A549 (cell line): ENCODE measurements at places on chromosomes 6 and 20. TPM values are rescaled to one million over a fixed set of nuclear protein-coding genes. Genes with fewer than 3 reads are reported as not detected.

DNA sequence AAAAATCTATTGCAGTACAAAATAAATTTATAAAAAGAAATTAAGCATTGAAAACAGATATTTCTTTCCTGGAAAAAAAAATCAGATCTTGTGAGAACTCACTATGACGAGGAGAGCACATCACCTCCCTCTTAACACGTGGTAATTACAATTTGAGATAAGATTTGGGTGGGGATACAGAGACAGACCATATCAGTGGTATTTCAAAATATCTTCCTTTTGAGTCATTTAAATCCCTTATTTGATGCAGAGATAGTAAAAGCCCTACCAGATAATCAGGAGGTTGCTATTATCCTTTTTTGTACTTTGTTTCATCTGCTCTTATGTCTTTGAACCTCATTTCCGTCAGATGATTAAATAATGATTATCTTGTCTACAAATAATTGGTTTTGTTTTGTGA is 800.4 kb downstream of the KIF16B start:
- no peak for DNase-seq

GRCh38 chr6:147158881-147159280 is 45.3 kb upstream of the STXBP5 start:
- DNase-seq: no peak

DNA sequence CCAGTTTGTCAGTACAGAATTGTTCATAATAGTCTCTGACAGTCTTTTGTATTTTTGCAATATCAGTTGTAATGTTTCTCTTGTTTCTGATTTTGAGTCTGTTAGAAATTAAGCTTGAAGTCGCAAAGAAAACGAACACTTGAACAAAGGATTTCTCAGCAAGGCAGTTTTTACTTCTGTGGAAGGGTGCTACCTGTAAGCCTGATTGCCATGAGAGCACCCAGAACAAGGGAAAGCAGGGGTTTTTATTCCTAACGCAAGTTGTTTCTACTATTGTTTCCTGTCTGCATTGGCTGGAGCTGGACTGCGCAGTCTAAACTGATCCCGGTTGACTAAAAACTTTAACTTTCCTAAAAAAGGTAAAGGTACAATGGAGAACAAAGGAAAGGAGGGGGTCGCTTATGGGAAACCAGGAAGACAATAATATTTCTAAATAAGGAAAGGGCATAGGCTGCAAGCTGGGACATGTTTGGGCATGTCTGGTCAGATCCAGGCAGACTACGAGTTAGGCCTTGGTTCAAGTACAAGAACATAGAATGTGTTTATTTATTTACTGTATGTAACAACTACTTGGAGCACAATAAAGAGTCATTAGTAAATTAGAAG is 28.5 kb downstream of the HLA-B start:
- no peak for DNase-seq

- no peak for DNase-seq
These were observed 124.4 kb upstream of the PRL start for GRCh38 chr6:22421198-22421597.

DNA sequence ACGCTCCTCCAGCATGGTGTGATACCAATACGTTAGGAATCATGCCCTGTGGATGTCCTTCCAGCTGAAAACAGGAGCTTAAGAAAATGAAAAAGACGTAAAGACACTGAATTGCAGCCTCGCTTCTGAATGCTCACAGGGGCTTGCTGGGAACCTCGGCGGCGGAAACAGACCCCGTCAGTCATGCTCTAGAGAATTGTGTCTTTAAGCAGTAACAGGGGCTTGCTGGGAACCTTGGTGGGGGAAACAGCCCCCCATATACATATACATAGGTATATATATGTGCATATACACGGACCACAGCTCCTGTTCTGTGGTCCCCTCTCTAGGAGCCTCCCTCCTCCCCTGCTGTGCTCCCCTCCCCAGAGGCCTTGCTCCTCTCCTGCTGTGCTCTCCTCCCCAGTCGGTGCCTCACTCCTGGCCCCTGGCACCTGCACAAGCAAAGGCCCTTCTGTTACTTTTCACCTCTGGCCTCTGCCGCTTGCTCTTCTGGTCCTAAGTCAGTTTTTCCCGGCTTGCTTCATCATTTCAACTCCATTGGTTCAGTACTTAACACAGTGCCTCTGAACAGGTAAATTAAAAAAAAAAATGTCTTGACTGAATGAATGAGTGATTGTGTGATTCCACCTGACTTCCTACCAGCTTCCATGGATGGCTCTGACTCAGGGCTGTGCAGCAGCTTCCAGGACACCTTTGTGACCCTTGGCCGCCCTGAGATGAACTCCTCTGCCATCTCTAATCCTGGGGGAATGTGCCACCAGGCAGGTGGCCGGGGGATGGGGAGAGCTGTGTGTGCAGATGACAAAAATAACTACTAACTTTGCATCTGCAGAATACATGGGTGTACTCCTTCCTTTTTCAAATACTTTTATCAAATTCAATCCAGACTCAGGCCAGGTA is 246.1 kb downstream of the SMOC2 start:
- no peak for DNase-seq

GRCh38 chr6:32658268-32658897 is 8.1 kb downstream of the HLA-DQB1 start:
- DNase-seq: no peak

DNA sequence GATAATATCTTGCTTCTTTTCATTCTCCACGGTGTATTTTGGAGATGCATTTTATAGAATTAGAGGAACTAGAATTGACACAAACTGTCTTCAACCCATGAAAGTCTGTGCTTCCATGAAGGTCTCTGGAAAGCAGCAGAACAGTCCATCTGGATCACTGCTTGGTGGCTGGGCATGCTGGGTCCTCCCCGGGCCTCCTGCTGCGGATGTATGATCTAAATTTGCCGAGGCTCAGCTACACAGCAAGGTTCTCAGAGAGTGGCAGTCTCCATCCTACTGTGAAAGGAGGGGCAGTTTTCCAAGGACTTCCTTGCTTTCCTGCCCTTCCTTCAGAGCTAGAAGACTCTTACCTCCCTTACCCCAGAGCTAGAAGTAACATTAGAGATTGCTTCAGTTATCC is 15.1 kb downstream of the PKIG start:
- no peak for DNase-seq

DNA sequence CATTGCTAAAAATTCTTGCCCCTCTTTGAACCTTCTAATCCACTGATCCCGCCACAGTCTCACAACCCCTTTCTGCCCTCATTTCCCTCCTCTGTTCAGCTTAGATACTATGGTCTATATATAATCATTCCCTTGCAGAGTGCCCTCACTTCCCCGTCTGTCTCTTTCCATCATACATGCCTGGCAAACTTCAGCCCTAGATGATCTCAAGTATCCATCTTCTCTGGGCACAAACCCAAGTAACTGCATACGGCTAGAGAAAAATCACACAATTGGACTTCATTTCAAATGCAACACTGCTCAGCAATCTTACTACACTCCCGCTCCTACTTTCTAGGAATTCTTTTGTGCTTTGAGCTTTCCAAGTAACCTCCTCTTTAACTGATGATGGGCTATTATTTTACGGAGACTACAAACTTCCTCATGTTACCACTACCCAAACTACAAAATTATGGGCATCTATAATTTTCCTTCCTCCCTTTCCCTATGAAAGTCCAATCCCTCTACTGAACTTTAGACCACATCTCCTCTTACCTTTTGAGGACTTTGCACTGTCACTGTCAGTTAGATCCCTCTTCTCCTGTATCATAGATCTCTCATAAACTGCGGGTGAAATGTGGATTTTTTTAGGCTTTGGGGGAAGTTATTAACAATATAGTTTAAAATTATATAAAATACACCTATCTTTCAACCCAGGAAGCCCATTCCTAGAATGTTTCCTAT is 135.6 kb downstream of the BTBD9 start:
- no peak for DNase-seq

DNA sequence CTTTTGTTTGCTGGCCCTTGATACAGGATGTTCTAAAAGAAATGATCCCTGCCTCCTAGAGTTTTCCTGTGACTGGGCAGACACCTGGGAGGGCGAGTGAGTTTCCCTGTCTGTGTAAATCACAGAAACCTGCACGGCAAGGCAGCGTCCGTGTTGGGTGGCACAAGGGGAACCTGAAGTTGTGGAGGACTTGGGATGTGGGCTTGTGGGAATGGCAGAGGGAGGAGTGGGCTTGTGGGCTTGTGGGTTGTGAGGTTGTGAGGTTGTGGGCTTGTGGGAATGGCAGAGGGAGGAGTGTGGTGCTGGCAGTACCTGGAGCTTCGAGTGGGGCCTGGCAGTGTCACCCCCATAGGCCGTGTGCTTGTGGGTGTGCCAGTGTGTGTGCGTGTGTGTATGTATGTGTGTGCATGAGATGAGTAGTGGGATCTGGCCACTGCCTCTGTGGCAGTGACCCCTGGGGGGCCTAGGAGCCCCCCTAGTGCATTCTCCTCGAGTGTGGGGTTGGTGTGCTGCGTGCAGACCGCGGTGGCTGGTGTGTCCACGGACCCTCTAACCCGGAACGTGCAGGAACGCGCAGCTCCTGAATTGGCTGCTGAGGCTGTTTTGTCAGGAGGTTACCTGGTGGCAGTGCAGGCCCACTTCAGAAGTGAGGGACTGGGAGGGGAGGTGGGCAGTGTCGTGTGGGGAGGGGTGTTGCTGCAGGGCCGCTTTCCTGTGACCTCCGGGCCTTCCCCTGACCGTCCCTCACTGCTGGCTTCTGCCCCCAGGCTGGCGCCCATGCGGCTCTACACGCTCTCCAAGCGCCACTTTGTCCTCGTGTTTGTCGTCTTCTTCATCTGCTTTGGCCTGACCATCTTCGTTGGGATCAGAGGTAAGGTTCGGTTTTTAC is 13.0 kb downstream of the TMEM181 start:
- no peak for DNase-seq

GRCh38 chr20:59858425-59858824 is 75.0 kb downstream of the SYCP2 start:
- DNase-seq: no peak

GRCh38 chr6:149129371-149130077 is 188.0 kb upstream of the TAB2 start:
- DNase-seq: no peak

DNA sequence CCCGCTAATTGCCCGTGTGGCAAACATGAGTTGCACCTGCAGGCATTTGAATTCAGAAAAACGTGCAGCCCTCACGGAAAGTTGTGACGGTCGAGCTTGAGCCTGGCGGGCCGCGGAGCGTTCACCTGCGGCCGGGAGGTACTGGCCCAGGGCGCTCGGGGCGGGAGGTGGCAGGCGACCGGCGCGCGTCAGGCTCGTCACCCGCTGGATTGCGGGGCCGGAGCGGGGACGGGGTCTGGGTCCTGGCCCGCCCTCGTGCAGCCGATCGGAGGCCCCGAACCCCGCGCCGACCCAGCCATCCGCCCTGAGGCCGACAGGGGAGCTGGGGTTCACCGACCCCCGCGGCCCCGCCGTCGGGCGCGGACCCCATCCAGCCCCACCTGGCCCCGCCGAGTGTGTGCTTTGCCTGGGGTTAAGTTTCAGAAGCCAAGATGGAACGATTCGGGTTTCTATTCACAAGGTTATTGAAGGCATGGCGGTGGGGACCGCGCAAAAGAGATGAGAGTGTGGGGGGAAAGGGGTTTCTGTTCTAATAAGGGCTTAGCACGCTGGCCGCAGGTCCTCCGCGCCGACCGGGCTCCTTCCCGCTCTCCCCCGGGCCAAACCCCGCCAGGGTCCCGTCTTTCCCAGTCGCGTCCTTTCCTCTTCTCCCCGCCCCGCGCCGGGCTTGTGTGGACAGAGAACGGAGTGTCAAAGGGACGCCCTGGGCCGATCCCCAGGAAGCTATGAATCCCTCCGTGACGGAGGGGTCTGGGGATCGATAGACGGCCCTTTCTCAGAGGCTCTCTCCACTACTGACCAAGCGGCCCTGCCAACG is 1.6 kb upstream of the HEY2 start:
- no peak for DNase-seq

DNA sequence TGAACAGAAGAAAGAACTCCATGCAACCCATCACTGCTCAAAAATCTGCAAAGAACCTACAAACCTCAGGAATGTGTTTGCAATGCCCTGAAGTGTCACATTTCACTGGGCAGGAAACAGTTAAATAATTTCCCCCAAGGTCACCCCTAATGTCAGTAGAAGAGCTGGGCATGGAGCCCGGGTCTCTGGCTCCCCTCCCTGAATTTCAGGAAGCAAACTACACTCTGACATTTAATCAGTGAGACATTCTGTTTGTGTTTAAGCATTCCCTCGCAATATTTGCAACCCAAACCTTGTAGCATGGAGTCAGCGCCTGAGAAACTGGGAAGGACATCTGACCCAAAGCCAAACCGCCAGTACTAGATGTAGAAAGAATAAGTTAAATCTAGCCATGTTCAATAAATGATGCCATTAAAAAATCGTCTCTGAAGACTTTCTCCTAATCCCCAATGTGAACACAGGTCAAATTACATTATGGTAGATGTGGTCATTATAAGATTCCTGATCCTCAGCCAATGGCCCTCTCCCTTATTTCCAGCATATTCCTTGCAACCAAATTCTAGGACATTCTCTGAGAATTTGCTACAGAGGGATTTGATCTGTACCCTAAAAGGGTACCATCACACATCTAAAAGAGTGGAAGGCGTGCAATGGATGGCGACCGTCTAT is 91.2 kb upstream of the ADTRP start:
- no peak for DNase-seq

- no peak for DNase-seq
These were observed 40.4 kb upstream of the POLR1H start for GRCh38 chr6:30020626-30021025.

DNA sequence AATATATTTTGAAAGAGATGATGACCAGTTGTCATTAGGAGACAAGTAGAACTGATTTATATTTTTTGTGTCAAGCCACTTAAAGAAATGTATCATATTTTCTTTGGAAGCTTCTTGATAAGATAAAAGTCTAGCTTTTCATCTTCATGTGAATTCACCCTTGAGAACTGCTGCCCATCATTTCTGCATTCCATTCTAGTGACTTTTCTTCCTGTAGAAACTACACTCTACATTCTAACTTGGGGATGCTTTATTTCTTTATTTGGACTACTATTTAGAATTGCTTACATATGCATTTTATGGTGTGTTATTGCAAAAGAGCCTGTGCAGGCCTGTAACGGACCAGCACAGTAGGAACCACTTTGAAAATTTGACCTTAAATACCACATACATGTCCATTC is 335.0 kb upstream of the KCNQ5 start:
- no peak for DNase-seq

Gene EYS
- 0.03 to 0.05 TPM in 2 of 3 replicates, not detected in the other for polyA plus RNA-seq

Gene PTK6
- polyA plus RNA-seq: 1.6 to 2.2 TPM (median 2.0 TPM) in 3 replicates

Gene ZFAND3
- polyA plus RNA-seq: 50.0 to 53.4 TPM (median 52.4 TPM) in 3 replicates

Gene HEY2
- 0.04 TPM in 1 of 3 replicates, not detected in the others for polyA plus RNA-seq

Gene RAB44
- 0.05 to 0.11 TPM (median 0.09 TPM) in 3 replicates for polyA plus RNA-seq

Gene CDH26
- polyA plus RNA-seq: 0.16 to 0.28 TPM (median 0.27 TPM) in 3 replicates
